Endothelial cell of umbilical vein (primary cell): ENCODE measurements at places on chromosomes 7 and 10. TPM values are rescaled to one million over a fixed set of nuclear protein-coding genes. Genes with fewer than 3 reads are reported as not detected.

The NANOS1 gene
- 0.40 and 0.76 TPM in 2 replicates for total RNA-seq

The TMEM140 gene
- total RNA-seq: 15.7 and 26.5 TPM in 2 replicates

The HKDC1 gene
- 0.18 TPM in 1 of 2 replicates, not detected in the other for total RNA-seq

The MLXIPL gene
- not detected in 2 replicates for total RNA-seq

The ZNF804B gene
- not detected in 2 replicates for total RNA-seq

The TMEM213 gene
- not detected in 2 replicates for total RNA-seq

The C10orf143 gene
- 0.44 and 0.92 TPM in 2 replicates for total RNA-seq

The CLDN4 gene
- total RNA-seq: 0.13 and 0.25 TPM in 2 replicates

The PRKCQ gene
- 0.55 and 0.58 TPM in 2 replicates for total RNA-seq

The FXYD4 gene
- total RNA-seq: not detected in 2 replicates

The AKR1C8 gene
- not detected in 2 replicates for total RNA-seq

The KAZALD1 gene
- 2.9 and 3.3 TPM in 2 replicates for total RNA-seq

The RHOBTB1 gene
- 31.0 and 31.3 TPM in 2 replicates for total RNA-seq

The LZTS2 gene
- 63.7 and 70.8 TPM in 2 replicates for total RNA-seq

The ACHE gene
- 0.18 TPM in 2 replicates for total RNA-seq

The CCDC172 gene
- total RNA-seq: not detected in 2 replicates

The TCAF2 gene
- 7.1 and 8.4 TPM in 2 replicates for total RNA-seq
